ENCODE measurements at places on chromosomes 2 and 18. TPM values are rescaled to one million over a fixed set of nuclear protein-coding genes. Genes with fewer than 3 reads are reported as not detected.

HEATR5B gene
- 32.2 TPM for total RNA-seq

PDK1 gene
- total RNA-seq: 13.8 TPM

WDR75 gene
- total RNA-seq: 45.8 TPM

SPATS2L gene
- 60.0 TPM for total RNA-seq

PTRHD1 gene
- 14.8 TPM for total RNA-seq

R3HDM1 gene
- 17.3 TPM for total RNA-seq

ARHGAP15 gene
- total RNA-seq: not detected

WDPCP gene
- total RNA-seq: 3.7 TPM

TWIST2 gene
- total RNA-seq: 13.7 TPM

FLACC1 gene
- total RNA-seq: 0.75 TPM

SLC8A1 gene
- total RNA-seq: 13.6 TPM

GPR35 gene
- total RNA-seq: 0.17 TPM

LYPD6B gene
- total RNA-seq: 3.0 TPM

ABCB11 gene
- not detected for total RNA-seq

FOXI3 gene
- total RNA-seq: 1.5 TPM

LOXHD1 gene
- not detected for total RNA-seq

Data from mammary epithelial cell (primary cell).